Hematopoietic multipotent progenitor cell treated with erythropoietin and hydrocortisone succinate and interleukin-3 and kit ligand, for 15 days (in vitro differentiated cells): ENCODE measurements at places on chromosomes 7 and 10.

GRCh38 chr7:101764221-101764620, 53.2 kb upstream of the CUX1 start:
- no peak for DNase-seq

GRCh38 chr7:63968629-63969028, 30.0 kb upstream of the ZNF722 start:
- no peak for DNase-seq

- peak; percentile 20 for DNase-seq
Observed at GRCh38 chr7:74101061-74101681, 17.6 kb downstream of the LIMK1 start.

DNA sequence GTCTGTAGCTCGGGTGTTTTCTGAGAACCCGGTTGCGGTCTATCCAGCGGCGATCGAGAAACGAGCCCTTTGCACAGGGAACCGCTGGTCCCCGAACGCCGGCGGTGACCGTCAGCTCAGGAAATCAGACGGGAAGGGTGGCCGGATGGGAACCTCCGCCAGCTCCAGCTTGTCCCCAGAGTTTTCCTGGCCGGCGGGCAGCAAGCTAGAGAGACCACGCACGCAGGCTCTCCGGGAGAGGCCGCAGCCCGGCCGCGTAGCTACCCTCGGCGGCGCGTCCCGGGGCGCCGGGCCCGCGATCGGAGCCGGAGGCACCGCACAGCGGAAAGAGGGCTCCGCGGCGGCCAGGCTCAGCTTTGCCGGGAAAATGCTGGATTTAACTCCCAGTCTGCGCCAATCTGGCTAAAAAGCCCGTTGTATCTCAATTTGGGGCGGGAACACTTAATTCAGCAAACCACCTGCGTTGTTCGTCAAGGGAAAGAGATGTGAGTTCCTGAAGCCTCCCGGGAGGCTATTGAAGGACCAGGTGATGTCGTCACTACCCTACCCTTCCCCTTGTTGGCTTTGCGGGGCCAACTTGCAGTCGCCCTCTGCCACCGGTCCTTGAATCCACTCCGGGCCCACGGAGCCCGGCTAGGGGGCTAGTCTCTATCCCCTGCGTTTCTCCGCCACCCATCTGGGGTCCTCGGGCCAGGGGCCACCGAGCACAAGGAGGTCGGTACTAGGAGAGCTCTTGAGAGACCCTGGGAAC, 859 bp upstream of the CH25H start:
- DNase-seq = no peak

DNA sequence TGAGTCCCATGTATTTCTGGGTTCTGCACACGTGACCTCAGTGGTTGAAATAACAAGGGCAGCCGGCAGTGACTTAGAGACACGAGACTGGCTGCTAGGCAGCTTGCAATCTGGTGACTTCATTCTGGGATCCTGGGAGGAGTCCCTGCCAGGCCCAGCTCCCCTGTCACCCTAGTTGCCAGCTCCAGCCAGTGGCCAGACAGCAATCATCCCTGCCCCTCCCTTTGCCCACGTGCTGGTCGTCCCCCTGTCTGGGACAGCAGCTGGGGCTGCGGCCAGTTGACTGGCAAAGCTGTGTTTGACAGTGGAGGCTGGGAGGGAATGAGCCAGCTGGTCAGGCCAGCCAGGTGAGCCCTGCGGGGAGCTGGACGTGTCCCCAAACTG, 30.0 kb downstream of the ADGRA1 start:
- no peak for DNase-seq

DNA sequence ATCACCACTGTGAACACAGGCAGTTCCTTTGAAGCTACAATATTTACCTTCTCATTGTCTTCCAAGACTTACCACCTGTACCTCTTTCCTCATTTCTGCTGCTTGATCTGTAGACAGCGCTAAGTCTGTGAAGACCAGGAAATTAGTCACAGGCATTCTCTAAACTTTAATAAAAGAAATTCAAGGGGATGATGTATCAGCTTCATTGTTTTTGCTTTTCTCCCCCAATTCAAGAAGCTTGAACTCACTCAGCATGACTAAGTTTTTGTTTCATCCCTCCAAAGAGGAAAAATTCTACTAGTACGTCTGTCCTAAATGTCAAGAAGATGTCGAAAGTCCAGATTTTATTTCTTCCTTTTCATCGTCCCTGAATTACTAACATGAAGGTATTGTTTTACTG, 75.3 kb upstream of the PPP1R9A start:
- no peak for DNase-seq

- no peak for DNase-seq
Observed at GRCh38 chr7:117019786-117020590, 66.7 kb downstream of the ST7 start.

DNA sequence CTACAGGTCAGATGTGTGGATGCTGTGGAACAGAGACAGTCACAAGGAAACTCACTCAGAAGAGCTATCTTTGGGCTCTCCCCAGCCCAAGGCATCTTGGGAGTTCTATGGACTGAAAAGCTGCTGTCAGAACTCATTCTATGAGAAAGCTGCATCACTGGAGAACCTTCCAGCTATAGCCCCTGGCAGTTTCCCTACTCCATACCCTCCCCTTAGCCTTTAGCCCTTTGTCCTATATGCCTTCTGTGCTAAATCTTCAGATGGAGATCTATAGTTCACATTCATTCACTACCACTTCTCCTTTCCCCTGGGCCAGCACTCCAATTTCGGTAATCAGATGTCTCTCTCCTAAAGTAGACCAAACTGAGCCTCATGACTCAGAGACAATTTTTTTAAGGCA, 6.9 kb downstream of the WNT8B start:
- DNase-seq = no peak

DNA sequence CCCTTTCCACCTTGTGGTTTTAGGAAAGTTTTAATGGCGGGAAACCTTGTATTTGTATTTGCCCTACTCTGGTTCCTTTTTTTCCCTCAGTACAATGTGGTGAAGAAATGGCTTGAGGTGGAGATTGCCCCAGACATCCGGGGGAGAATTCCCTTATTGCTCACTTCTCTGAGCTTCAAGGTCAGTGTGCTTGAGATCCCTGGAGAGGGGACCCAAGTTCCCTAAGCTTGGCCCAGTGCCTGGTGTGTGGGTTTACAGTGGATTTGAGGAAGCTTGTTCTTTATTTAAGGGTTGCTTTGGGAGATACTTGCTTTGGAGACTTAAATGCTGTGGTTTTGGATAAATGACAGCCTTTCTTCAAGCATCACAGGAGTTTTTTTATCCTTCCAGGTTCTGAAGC, 18.3 kb downstream of the CALHM2 start:
- no peak for DNase-seq

DNA sequence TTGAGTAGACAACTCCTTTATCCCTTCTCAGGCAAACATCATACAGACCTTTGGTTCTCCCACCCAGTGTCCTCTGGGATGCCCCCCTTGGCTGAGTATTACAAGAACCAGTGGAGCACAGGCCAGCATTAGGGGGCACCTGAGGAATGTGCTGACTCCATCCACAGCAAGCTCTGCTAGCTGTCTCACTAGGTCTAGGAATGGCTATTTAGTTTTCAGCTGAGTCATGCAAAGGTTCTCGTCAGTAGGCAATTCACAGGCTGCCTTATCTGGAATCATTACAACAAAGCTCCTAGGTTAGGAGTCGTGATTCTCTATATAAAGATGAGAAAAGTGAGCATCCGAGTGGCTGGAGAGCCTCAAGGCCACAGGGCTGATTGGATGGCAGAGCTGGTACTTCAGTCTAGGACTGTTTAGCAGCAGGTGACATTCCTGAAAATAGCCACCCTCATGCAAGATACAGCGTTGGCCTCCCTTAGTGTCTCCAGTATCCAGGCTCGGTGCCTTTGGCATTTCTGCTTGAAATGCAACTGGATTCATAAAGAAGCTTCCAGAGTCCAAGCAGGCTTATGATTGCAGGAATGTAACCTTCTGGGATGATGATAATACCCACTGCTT, 75.8 kb downstream of the CDCA7L start:
- no peak for DNase-seq

- DNase-seq = peak; percentile 91
Observed at GRCh38 chr7:99833289-99833877, 5.6 kb downstream of the CYP3A43 start.

GRCh38 chr7:110973196-110973990, 117.5 kb upstream of the LRRN3 start:
- DNase-seq = no peak

DNA sequence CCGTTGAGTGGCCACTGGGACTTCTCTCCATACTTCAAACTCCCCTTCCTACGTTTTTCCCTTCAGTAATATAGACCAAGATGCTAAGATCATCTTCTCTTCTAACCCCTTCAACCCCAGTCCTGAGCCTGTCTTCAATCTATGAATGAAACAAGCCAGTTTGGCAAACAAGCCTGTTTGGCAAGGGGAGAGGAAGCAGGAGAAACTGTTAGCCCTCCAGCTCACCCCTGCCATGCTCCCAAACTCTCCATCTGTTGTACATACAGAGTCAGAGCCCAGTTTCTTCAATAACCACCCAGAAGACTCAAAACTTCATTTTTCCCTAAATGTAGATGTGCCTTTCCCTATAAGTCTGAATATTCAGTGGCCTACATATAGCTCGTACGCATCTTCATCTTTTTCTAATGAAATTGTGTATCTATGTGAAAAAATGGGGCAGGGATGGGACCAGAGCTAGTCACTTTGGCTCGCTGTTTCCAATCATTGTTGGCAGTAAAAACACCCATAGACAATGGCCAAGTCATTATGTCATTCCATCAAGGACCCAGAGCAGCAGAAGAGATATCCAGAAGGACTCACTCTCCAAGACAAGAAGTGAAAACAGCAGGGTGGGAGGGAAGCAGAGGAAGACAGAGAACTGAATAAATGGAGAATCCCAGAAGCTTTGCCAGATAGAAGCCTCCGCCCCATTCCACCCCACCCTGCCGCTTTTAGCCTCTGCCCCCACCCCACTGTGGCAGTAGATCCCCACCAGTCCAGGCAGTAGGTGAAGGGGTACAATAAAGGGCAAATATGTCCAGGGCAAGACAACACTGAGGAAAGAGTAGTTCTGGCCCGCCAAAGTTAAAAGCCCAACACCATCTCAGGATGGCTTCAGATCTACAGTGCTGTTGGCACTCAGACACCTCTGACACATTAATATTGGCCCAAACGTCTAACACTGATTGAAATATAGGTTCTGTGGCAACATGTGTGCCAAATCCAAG, 87.3 kb downstream of the DOCK4 start:
- DNase-seq = no peak

DNA sequence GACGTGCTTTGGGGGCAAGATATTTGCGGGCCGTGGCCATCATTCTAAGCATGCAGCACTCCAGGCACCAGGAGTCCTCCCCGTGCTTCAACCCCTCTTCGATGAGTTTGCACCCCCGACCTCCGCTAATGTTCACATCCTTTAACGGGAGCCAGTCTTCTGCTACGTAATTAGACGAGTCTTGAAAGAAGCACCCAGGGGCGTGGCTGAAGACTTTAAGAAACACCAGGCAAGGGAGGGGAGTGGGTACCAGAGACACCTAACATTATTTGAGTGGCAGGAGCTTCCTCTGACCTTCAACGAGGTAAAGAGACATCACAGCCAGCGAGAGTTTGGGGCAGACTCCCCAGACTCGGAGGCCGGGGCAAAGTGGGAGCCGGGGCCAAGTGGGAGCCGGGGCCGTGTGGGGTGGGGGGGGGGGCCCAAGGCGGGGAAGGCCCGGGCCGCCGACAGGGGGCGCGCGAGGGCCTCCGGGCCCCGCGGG, 31.1 kb upstream of the TOMM7 start:
- DNase-seq = no peak

DNA sequence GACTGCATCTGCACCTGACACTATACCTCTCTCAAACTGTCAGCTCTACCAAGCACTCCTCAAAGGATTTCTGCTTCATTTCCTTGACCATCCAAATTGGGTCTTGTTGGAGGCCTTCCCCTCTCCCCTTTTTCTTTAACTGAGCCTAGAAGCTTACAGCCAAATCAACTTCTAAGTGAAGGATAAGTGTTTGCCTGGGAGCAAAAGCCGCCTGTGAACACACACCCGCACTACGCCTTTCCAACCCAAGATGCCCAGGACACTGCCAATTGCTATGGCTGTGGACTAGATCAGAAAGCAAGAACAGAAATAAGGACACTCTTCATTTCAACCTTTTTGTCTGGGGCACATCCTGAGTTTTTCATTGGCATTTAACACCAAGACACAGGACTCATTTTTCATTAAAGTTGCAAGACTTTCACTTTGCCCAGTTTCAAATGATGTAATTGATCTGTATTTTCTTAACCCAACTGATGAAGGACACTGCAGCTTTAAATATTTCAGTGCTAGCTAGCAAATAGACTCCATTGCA, 52.8 kb downstream of the CPEB3 start:
- DNase-seq = no peak

GRCh38 chr7:1478480-1478879, 19.2 kb upstream of the MICALL2 start:
- no peak for DNase-seq

- DNase-seq = no peak
Observed at GRCh38 chr10:133068111-133069032, 19.4 kb upstream of the ADGRA1 start.
